Left colon (tissue), 2 donors: ENCODE measurements at places on chromosomes 7 and 10.

DNA sequence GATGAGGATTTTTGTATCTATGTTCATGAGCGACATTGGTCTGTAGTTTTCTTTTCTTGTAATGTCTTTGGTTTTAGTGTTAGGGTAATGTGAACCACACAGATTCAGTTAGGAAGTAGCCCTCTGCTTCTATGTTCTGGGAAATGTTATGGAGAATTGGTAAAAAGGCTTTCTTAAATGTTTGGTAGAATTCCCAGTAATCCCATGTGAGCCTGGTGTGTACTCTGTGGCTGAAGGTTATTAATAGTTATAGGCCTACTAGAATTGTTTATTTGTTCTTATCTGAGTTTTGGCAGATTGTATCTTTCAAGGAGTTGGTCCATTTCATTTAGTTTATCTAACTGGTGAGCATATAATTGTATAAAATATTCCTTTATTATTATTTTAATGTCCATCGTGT, 484.6 kb upstream of the GHITM start:
- DNase-seq, result no peak

DNA sequence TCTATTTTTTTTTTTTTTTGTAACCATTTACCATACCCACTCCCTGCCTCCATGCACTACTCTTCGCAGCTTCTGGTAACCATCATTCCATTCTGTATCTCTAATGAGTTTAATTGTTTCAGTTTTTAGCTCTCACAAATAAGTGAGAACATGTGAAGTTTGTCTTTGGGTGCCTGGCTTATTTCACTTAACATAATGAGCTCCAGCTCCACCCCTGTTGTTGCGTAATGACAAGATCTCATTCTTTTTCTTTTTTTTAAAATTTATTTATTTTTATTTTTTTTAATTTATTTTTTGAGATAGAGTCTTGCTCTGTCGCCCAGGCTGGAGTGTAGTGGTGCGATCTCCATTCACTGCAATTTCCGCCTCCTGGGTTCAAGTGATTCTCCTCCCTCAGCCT, 142.3 kb upstream of the PCLO start:
- DNase-seq, result no peak

- DNase-seq, result no peak
These were observed 20.6 kb upstream of the CDCA7L start for GRCh38 chr7:21966271-21966670.

DNA sequence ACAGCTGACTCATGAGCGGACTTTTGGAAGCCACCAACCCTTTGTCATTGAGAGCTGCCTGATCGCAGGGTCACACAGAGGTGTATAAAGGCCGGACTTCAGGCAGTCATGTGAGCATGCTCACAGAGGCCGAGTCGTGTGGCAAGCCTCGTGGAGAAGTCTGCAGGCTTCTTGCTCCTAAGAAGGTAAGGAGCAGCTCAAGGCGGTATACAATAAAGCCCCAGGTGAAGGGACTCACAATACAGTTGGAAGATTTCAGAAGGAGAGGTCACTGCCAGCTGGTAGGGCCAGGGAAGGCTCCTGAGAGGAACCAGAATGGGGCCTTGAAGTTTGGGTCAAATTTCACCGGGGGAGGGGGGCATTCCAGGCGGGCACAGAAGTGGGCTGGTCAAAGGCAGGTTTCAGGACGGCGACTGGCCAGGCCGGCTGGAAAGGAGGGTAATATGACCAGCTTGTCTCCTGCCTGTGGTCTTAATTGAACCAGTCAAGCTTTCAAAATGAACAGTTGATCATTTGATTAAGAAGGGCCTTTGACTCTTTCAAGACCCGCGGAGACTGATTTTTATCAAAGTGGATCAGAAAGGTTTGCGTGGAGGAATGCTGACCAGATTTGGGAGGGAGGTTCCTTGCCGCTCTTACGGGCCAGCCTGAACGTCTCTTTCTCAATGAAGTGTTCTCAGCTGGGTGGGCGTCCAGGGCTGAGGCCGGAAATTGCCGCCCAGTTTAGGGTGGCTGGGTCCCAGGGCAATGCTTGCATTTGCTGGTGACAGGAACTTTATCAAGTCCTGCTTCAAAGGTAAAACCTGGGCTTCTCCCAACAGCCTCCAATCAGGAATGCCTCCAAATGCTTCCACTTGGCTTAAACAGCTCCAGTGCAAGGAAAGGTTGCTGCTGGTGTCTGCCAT, 178.6 kb downstream of the EMX2 start:
- no peak for DNase-seq

DNA sequence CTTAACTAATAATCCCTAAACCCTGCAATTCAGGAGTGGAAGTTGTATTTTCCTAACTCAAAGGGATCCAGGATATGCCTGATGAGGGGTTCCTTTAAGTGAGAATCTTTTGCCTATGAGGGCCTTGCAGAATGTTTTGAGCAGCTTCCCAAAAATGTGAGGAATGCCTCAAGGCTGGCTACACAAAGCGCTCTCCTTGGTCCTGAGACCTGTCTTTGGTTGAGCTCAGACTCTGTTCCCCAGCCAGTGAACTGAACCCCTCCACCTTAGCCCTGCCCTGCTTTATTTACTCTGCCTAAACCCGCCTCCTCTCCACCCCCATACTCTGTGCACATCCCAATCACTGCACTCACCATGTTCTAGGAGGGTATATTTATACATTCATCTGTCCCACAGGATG, 108.6 kb downstream of the NRCAM start:
- DNase-seq, result no peak

- no peak for DNase-seq
These were observed 274.8 kb upstream of the NRG3 start for GRCh38 chr10:81600185-81600584.

GRCh38 chr10:119368991-119369869, 161.9 kb downstream of the GRK5 start:
- no peak for DNase-seq

DNA sequence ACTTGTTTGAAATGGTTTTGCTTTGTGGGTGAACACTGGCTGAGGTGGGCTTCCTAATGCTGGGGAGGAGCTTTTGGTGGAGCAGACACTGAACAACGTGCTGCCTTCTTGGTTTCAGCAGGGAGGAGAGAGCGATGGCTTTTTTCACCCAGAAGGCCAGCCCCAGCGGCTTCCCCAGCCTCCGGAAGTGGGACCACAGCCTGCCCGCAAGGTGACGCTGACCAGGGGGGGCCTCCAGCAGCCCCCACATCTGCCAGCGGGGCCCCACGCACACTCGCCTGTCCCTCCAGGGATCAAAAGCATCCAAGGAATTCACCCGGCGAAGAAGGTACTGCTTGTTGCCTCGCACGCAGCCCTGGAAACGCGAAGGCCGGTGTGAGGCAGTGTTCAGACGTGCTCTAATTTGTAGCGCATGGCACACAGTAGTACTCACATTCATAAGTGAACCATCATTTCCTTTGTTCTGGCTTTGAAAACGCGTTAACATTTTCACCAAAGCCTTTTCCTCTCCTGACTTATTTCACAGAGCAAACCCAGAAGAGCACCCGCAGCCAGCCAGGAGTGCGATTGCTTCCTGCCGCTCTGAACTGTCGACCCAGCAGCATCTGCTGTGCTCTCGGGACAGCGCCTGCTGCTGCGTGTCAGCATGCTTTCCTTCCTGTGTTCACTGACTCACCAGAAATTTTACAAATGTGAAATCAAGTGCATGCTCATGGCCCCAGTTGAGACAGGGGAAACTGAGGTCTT, 48.4 kb downstream of the SHH start:
- DNase-seq, result no peak

GRCh38 chr10:103802081-103802480, 53.3 kb downstream of the SH3PXD2A start:
- DNase-seq, result no peak

DNA sequence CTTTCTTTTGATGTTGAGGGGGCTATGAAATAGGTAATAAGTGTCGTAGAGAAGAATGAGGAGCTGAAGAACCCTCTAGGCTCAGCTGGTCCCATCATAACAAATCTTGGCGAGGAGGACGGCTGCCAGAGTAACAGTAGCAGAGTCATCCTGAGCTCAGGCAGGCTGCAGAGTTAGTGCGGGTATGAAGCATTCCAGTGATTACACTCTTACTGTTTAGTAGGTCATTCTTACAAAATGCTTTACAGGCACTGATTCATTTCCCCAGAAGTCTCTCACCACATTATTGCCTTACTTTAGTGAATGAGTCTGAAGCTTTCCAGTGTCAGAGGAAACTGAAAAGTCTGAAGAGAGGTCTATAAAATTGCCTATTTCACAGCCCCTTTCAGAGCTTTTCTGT, 43.9 kb upstream of the GPR158 start:
- DNase-seq, result no peak

DNA sequence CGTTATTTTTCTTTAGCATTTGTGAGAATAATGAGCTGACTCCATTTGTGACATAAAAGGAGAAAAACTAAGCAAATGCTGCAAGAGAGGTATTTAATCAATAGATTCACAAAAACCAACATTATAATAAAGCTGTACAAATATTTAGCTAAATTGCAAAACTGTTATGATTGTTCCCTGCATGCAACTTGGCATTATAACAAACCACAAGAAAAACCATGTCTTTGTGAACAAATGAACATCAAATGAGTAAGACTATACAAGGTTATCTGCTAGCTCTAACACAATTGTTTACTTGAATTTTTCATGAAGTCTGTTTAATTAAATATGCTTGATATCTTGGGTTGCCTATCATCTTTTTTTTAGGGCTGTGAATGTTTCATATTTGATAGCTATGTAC, 50.8 kb upstream of the PPP1R9A start:
- no peak for DNase-seq

- DNase-seq, result no peak
These were observed 271.2 kb downstream of the ZEB1 start for GRCh38 chr10:31590023-31590800.
